ENCODE measurements at places on chromosomes 6 and 20.
A peak's percentile ranks its signal among the peaks of the same experiment; 100 is the strongest.

- DNase-seq: no peak
Observed at GRCh38 chr6:33905071-33905609, 101.3 kb upstream of the MLN start.

- DNase-seq: no peak
Observed at GRCh38 chr6:90144396-90144795, 152.2 kb downstream of the BACH2 start.

DNA sequence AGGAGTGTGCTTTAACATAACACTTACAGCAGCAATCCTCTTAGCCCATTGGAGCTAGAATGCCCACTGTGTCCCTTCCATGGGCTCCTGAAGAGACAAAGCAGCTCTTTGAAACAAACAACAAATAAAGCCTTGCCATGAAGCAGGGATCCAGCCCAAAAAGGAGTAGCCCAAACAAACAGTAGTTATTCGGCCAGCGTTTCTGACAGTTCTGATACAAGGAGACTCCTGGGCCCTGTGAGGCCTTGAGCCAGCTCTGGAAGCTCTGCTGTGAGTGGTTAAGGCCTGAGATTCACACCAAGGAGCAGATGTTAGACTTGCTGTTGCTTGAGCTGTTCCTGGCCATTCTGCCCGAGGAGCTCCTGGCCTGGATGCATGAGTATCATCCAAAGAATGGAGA is 16.9 kb upstream of the ZSCAN16 start:
- DNase-seq: no peak

- no peak for DNase-seq
Observed at GRCh38 chr20:49346682-49347081, 68.8 kb upstream of the ZNFX1 start.

DNA sequence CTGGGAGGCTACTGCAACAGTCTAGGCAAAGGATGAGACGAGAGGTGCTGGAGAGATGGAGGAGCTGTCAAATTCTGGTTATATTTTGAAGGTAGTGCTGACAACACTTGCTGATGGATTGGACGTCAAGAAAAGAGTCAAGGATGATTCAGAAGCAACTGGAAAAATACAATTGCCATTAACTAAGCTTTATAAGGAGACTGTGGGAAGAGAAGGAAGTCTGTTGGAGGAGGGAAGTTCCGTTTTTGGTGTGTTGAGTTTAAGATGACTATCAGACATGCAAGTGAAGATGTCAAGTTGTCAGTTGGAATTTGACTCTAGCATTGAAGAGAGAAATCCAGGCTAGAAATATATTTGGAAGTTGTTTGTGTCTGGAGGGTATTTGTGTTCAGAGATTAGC is 358.1 kb downstream of the RNGTT start:
- DNase-seq: no peak

GRCh38 chr6:10763006-10763405 is 15.4 kb downstream of the TMEM14B start:
- no peak for DNase-seq

- DNase-seq: no peak
Observed at GRCh38 chr6:161434921-161435747, 161.3 kb upstream of the AGPAT4 start.

DNA sequence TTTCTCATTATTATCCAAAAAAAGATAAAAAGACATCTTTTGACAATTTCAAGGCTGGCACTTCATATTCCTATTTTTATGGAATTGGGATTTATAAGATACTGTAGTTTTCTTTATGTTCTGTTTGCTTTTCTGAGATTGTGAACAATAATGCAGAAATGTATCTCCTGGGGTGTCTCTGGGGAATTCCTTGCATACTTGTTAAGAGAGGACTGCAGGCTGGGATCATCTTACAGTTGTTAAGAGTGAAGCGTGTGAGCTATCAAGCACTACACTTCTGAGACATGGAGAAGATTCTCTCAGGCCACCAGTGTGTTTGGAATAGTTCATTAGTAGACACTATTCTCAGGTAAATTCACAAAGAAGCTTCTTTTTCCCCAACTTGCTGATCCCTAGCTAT is 963.3 kb upstream of the GJE1 start:
- no peak for DNase-seq

DNA sequence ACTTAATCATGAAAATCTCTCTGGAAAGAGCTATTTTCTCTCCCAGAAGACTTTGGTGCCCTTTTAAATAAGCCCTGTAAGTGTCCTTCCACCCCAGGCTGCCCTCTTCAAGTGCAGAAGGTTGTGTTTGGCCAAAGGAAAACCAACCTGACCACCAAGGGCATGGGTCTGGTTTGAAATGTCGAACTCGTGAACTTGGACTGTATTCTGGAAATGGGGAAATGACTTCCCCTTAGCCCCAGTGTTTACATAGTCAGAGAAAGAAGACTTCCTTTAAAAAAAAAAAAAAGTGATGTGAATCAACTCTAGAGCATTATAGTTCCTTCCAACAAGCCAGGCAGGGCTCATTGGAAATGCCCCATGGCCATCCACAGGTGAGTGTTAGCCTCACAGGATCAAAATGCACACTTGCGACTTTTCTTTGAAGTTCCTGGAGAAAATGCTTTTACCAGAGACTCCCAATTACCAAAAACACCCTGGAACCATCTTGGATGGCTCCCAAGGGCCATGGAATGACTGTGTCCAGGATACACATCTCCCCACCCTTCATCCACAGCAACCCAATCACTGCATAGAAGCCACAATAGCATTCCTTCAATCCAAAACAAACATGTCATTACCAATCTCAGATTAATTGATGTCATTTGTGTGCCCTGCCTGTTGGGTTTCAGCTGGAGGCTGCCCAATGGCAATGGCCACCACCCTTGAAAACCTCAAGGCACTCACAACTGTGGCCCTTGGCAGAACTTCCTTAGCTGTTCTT is 133.8 kb downstream of the CLIC5 start:
- peak; percentile 14 for DNase-seq

DNA sequence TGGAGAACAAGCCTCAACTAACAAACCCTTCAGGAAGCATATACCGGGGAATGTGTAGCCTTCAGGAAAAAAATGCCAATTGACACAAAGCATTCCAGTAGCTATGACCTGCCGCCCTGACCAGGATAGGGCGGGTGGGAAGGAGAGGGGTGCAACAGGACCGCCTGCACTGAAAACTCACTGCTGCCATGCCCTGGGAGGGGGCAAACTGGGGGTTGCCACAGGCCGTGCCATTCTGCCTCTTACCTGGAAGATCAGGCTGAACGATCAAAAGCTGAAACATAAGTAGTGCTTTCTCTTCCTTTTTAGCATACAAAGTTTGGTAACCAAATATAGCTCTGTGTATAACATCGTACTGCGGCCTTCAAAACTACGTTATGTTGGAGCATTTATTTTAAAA is 21.7 kb downstream of the NR2E1 start:
- no peak for DNase-seq

DNA sequence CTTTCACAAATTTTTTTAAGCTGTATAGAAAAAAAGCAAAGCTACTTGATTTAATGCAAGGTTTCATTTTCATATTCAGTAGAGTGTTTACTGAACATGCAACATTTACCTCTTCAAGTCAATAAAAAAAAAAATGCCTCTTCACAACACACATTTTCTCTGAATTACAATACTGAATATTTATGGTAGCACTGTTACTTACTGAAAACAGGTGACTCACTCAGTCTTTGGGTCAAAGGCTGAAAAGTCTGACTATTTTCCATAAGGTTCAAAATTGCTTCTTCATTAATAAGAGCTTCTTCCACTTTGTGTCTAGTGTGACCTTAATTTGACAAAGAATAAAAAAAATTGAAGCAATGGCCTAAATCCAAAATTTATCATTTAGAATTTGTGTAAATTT is 101.9 kb downstream of the REV3L start:
- no peak for DNase-seq

DNA sequence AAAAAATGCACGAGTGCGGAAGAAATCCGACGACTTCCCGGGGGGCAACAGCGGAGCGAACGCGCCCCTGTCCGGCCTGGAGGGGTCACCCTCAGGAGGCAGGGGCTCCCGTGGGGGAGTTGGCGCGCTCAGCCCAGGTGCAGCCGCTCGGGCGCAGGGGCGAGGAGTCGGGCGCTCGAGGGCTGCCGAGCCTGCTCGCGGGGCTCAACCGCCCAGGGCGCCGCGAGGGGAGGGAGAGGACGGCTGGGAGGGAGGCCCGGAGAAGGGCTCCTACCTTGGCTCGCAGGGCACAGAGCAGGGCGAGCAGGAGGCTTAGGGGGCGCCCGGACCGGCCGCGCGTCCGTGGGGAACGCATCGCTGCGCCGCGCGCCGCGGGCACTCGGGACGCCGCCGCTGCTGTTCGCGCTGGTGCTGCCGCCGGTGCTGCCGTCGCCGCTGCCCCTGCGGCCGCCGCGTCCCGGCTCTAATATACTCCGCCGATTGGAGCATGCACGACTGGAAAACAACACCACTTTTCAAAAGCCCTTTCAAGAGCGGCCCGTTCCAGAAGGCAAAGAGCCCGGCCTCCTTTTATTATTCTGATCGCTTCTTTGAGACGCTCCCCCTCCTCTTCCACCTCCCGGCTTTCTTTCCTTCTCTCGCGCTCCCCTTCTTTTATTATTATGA is 490 bp downstream of the JAG1 start:
- DNase-seq: no peak

GRCh38 chr6:305371-306206 is 13.3 kb downstream of the DUSP22 start:
- no peak for DNase-seq

DNA sequence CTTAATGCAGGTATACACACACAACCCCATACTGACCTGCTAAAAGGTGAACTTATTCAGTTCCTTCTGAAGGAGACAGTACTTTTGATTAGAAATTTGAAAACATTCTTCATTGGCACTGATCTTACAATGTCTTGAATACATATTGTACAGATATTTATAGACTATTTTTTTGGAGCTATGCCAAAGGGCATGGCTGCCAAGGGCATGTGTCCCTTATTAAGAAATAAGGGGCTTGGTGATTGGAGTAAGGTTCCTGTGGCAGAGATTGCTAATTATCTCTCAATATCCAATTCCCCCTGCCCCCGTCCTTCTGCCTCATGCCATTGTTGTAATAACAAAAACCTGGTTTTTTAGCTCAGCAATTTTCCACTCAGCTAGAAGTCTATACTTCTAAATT is 355.9 kb downstream of the FARS2 start:
- no peak for DNase-seq

- no peak for DNase-seq
Observed at GRCh38 chr20:59985164-59985563, 26.9 kb downstream of the CDH26 start.

GRCh38 chr20:4885877-4886276 is 115.4 kb downstream of the SLC23A2 start:
- DNase-seq: no peak

GRCh38 chr20:40691566-40692239 is 2.7 kb upstream of the MAFB start:
- DNase-seq: no peak

DNA sequence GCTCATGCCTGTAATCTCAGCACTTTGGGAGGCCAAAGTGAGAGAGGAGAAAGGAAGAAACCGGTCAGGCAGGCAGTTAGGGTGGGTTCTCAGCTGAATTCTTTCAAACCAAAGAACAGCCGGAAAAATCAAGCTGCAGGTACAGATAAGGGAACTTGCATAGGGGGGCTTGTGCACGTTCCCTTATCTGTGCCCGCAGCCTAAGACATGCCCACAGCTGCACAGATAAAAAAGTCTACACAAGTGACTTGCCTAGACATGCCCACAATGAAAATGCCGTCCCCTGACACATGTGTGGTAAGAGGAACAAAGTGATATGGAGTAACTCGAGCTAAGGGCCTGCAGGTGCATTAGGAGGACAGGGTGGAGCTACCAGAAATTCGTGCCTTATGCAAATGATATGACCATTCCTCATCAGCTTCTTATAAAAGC is 175.8 kb upstream of the SALL4 start:
- DNase-seq: no peak

- no peak for DNase-seq
Observed at GRCh38 chr6:99709062-99709461, 102.4 kb downstream of the PRDM13 start.

Measured in inflammatory macrophage treated with lipopolysaccharide for 1 hour (primary cell).